ENCODE measurements at places on chromosomes 3 and 15.

GRCh38 chr15:23548071-23548470 lies 17.4 kb upstream of the MKRN3 start:
- DNase-seq, result no peak

DNA sequence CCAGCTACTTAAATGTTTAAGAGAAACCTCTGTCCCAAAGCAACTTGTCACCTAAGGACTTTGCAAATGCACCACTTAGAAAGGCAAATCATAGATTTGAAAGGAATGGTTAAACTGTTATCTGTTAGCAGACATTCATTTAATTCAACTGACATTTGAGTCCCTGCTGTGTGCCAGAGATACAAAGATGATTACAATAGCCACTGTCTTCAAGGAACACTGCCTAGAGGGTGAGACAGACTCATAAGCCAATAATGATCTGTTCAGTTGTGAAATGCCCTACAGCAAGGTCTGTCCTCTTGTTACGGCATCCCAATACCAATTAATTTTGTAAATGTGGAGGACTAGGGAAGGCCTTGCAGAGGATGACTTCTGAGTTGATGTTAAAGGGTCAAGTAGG lies 113.1 kb downstream of the ATG7 start:
- no peak for DNase-seq

DNA sequence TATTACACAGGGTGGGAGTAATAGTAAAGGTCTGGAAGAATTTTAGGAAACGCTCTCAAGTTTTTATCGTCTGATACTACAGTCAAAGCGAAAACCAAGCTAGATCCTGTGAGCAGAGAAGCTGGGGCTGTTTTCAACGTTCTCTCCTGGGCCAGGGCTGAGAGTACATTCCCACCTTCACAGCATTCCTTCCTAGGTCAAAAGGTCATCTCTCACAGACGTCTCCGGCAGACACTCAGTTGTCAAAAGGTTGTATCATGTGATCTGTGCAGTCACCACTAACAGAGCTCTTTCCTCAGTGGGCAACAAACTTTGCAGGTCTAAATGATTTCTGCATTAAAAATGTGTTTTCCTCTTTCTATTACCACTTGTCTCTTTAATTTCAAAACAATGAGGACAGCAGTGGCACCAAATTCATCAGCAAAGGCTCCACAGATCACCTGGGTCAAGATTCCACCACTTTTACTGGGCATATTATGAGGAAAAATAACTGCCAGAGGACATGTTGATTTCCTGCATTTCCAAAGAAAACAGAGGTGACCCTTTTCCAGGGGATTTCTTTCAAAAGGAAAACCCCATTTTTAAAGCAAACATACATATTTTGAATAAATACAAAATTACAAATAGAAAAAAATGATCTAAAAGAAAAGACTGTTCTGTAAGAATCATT lies 41.9 kb downstream of the MEIS2 start:
- DNase-seq, result no peak

GRCh38 chr3:51514210-51514609 lies 14.4 kb upstream of the DCAF1 start:
- DNase-seq, result no peak

- DNase-seq, result no peak
Measured at GRCh38 chr3:158167737-158168557, 58.1 kb downstream of the RSRC1 start.
